H7 (cell line): ENCODE measurements at places on chromosomes 2 and 18.
A peak's percentile ranks its signal among the peaks of the same experiment; 100 is the strongest.

DNA sequence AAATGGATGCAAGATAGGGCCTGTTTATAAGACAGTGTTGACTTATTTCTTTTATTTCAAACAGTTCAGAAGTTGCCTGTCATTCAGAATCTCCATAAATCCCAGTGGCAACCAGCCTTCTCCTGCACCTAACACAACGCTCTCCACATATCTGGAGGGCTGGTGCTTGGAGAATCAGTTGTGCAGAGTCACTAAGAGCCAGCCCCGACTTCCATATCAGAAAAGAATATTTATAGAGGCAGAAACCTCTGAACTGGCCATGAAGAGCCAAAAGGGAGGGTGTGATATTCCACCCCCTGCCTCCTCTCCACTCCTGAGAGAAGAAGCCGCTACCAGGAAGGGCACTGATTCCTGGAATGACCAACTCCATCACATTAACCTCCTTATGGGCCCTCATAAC, 34.0 kb upstream of the B4GALT6 start:
- DNase-seq, result no peak

- no peak for DNase-seq
Measured at GRCh38 chr18:379681-380330, 112.0 kb upstream of the THOC1 start.

GRCh38 chr2:29213888-29214291, 98.7 kb downstream of the CLIP4 start:
- DNase-seq, result peak; percentile 11

- no peak for DNase-seq
Measured at GRCh38 chr18:56716692-56717146, 65.6 kb downstream of the WDR7 start.

- DNase-seq, result no peak
Measured at GRCh38 chr2:145402706-145403277, 882.9 kb upstream of the ZEB2 start.

DNA sequence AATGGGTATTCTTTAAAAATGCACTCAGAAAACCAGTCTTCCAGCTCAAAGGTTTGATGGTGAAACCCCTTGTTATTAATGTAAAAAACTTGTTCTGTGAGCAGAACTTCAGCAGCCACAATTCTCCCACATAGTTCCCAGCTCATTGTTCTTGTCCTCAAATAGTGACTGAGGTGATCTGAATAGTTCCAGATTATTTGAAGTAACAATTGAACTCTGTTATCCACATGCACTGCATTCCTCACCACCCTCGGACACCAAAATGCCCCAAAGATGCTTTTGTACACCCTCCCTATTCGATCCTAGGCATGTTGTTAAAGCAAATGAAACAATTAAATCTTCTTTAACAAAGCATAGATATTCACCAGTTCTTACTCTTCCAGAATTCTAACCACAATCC, 2186.8 kb upstream of the CELF4 start:
- no peak for DNase-seq

- DNase-seq, result no peak
Measured at GRCh38 chr2:64808092-64808491, 154.4 kb upstream of the SERTAD2 start.

GRCh38 chr18:10518595-10519255, 7.1 kb upstream of the NAPG start:
- DNase-seq, result peak; percentile 43

DNA sequence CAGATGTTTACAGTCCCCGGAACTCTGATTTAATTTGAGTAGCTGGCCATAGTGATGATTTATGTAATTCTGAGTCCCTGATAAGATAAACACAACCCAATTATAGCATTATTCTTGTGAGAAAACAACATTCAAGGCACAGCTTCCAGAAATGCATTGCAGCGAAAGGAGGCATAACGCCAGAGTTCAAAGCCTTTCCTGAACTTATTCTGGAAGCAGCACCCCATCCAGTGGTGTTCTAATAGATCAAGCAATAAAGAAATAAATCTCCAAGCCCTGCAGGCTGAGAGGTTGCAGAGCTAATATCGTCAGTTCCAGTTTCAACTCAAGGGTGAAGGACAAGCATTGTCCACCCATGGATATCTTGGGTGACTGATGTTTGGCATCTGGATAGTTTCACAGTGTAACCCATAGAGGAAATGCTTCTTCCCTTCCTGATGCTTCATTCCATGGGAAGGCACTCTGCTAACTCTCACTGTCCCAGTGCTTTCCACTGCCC, 18.8 kb downstream of the CDH2 start:
- no peak for DNase-seq

GRCh38 chr2:97858442-97858841, 137.3 kb downstream of the TMEM131 start:
- peak; percentile 6 for DNase-seq

GRCh38 chr2:43300781-43301583, 74.6 kb upstream of the ZFP36L2 start:
- no peak for DNase-seq

GRCh38 chr2:107585851-107586250, 240.8 kb upstream of the RGPD4 start:
- no peak for DNase-seq

DNA sequence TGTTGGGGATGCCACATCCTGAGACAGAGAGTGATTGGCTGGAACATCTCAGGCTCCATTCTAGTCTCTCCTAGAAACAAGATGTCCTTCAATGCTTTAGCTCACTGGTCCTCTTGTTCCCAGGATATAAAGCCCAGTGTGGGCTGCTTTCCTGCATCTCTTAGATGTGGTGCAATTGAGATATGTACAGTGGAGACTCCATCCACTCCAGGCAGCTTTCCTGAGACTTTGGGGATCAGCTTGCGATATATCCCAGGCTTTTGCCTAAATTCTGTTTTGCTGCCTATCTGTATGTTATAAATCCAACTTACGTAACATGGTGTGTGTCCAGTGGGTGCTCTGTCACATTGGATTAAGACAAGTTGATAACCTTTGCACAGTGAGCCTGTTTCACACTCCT, 264.9 kb downstream of the SUCLG1 start:
- DNase-seq, result no peak

DNA sequence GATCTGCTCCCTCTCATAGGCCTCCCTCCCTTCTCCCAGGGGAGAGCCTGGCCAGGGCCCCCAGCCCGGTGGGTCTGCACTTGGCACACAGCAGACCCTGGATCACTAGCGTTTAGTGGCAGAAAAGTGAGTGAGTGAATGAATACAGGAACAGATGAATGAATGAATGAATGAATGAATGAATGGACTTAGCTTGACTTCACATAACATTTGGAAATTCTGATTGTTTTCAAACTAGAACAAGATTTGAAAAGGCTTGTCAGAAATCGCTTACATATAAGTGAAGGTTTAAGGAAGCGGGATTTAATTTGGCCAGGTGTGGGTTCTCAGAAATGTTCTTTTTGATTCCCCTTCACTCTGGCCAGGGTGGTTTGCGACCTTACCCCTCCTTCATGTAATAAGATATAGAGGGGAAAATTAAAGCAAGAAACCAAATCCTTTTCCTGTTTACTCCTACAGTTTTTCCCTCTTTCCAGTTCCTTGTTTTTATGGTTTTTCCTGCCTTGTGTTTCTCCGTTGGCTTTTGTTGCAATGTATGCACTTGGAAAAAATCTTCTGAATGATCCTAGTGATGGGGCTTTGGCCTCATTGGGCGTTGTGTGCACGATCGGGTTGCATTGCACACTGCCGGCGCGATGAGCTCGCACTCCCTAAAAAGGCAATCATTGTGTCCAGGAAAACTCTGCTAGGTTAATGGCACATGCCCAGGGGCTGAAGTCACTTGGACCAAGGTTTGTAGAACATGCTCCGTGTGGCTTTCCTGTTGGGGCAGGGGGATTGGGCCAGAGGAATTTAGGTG, 16.4 kb downstream of the LRRFIP1 start:
- no peak for DNase-seq

GRCh38 chr2:16006537-16007166, 66.3 kb downstream of the MYCN start:
- DNase-seq, result no peak

- DNase-seq, result no peak
Measured at GRCh38 chr2:47360283-47360682, 42.7 kb upstream of the MSH2 start.

- no peak for DNase-seq
Measured at GRCh38 chr2:205056151-205056561, 510.9 kb downstream of the PARD3B start.

- no peak for DNase-seq
Measured at GRCh38 chr18:10015288-10015701, 101.5 kb downstream of the VAPA start.

DNA sequence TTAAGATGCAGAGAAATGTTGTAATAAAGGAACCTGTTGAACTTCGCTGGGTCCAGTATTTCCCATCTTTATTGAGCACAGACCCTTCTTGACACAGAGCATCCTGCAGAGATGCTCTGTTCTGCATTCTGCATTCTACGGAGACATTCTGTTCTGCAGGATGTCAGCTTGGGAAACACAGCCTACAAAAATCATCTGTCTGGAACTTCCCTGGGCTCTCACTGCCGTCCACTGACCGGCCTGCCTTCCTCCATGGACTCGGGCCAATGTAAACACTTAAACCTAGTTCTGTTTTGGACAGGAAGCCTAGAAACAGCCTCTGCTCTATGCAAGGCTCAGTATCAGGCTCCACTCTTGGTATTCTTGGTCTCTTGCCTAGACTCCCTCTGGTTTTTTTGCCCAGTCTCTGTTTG, 90.0 kb upstream of the PPP1CB start:
- no peak for DNase-seq

- no peak for DNase-seq
Measured at GRCh38 chr18:79529296-79529695, 133.6 kb downstream of the NFATC1 start.

DNA sequence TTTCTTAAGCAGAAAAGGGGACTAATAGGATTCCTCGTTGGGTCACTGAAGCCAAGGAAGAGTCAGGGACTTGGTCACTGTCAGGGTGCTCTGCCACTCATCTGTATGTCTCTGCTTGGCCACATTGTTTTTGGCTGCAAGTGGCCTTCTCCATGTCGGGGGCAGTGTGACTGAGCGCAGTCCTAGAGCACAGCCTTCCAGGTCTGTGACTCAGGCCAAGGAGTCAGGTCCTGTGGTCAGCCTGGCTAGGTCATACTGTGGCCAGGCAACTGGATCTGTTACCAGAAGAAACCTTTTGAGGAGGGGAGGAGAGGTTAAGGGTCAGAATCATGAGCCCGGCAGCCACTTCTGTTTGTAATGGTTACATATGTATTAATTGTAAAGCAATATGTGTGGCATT, 61.3 kb downstream of the GALNT1 start:
- DNase-seq, result no peak

- DNase-seq, result no peak
Measured at GRCh38 chr2:121489284-121489683, 41.4 kb upstream of the RNU4ATAC start.

- DNase-seq, result peak; percentile 67
Measured at GRCh38 chr2:85409845-85410583, at the start of gene CAPG. TSS of gene CAPG (minus strand) at chr2:85410366. CDS start at chr2:85402145, 8,221 bp downstream.

- DNase-seq, result peak; percentile 71
Measured at GRCh38 chr18:22324191-22325131, 93.3 kb downstream of the CTAGE1 start.

DNA sequence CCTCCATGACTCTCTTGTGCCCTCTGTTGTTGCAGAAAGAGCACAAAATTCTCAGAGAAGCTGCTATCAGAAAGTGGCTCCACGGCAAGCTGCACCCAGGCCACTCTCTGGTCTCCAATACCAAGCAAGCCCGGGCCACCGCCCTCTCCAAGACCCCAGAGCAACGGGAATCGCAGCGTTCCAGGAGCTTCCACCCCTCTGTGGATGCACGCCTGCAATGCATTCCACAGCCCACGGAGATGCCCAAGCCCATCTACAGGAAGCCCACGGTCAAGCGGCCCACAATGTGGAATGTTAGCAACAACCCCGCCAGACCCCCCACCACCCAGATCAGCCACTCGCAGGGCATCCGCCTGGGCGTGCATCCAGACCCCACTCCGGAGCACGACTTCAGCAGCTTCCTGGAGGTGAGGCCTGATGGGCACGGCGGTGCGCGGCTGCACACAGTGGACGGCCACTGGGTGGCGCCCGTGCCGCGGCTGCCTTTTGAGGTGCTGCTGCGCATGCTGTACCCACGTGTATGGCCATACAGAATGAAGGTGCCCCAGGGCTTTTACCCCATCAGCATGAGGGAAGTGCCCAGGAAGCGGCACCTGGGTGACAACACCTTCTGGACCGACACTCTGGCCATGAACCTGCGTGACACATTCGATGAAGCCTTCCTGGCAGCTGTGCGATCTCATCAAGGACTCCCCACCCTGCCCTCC, 6.3 kb downstream of the ANKRD53 start:
- peak; percentile 94 for DNase-seq

DNA sequence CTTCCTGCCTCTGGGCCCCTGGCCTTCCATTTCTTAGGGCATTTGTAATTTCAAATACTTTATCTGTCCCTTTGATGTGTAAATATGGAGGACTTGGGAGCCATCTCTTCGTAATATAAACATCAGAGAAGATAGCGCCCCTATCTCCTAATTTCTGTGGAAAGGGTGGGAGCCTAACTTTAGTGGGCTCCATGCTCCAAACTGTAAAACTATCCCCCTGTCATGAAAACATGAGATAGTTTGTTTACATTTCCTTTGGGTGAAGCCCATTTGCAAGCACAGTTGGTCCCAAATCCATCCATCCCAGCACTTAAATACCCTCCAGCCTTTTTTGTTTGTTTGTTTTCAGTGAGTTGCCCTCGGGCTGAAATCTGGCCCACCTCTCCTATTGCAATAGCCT, 782.6 kb upstream of the FSHR start:
- DNase-seq, result peak; percentile 19

DNA sequence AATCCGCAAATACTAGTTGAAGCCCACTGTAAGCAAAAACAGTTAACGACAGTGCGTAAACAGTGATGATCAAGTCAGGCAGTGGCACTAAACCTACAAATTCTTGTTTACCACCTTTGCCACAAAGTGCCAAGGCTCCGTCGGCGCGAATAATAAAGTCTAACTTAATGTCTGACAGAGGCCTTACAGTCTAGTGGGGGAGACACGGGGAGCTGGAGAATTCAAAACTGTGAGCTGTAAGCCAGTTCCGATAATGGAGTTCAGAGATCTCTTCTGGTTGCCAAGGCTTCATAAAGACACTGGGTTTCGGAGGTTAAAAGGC, 284 bp upstream of the EXOC6B start:
- no peak for DNase-seq

- peak; percentile 23 for DNase-seq
Measured at GRCh38 chr2:25253153-25253626, 84.8 kb upstream of the POMC start.

DNA sequence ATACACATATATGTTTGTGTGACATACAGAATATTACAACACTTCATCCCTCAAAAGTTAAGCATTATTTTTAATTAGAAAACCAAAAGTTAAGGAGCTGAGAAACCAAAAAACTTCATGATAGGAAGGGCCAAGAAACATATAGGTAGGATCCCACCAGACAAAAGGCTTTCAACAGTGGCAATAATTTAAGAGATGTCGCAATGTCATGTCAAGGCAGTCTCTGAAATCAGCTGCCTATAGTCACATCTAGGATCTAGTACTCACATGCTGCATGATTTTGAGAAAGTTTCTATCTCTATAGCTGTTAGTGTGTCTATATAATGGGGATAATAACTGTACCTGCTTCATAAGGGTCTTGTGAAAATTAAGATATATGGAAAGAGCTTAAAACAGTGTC, 72.7 kb downstream of the SPIRE1 start:
- DNase-seq, result no peak
